Epithelial cell of esophagus (primary cell): ENCODE measurements at places on chromosomes 16 and 17.
A peak's percentile ranks its signal among the peaks of the same experiment; 100 is the strongest.

DNA sequence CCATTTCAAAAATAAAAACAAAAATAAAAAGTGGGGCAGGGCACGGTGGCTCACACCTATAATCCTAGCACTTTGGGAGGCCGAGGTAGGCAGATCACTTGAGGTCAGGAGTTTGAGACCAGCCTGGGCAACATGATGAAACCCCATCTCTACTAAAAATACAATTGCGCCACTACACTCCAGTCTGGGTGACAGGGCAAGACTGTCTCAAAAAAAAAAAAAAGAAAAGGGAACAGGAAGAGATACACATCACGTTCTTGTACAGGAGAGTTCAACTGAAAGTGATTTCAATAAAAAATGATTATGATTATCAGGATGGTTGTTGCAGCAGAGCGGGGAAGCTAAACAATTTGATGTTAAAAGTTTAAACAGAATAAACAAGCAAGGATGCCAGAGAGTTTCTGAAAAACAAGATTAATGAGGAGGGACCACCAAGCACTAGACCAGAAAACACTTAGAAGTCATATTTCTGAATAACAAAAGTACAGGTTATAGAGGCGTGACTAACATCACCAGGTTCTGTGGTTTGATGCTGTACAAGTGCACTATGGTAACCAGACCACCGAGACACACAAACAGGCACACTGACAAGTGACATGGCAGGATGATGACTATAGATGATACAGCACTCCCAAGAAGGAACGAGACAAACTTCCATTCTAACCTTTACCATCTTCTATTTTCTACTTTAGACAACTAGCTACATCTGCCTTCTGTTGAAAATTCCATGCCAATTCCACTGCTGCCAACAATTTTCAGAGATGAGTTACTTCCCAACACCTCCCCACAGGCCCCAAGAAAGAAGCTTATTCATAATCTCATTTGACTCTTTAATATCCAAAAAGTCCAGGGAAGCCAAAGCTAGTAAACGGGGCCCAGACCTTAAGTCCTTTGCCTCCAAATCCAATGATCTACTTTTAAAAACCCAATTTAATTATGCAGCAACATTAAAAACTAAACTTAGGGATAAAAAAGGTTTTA lies 11.8 kb downstream of the DNAJA2 start:
- no peak for DNase-seq

GRCh38 chr17:60594734-60595133 lies 5.3 kb upstream of the PPM1D start:
- DNase-seq: no peak

DNA sequence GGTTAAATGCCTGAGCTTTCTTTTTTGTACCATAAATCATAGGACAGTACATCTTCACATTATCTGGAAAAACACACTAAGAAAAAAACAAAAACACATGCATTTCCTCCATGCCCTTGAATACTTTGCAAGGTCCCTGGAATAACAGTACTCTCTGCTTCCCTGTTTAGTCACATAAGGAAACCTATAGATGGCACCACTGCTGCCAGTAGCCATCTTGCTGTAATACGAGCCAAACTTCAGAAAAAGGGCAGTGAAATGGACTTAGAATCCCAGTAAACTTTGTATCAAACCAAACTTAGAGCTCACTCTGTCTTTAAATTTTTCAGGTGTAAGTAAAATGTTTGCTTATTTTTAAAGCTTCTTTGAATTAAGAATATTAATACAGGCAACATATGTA lies 435.5 kb downstream of the KCNJ2 start:
- no peak for DNase-seq

DNA sequence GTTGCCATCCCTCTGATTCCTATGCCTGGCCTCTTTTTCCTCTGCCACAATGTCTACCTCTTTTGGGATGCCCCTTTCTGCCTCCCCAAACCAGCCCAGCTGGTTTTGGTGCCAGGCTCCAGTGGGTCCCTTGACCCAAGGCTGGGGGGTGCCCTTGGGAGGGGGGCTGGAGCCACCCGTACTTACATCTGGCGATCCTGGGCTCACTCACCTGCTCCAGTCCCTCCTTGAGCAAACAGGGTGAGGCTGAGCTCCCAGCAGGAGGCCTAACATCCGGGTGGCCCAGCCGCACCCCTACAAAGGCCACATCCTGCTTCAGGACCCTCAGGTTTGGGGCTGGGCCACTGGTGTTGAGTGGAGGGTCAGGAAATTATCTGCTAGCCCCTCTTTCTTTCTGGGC lies 1.2 kb downstream of the ERN2 start:
- no peak for DNase-seq

DNA sequence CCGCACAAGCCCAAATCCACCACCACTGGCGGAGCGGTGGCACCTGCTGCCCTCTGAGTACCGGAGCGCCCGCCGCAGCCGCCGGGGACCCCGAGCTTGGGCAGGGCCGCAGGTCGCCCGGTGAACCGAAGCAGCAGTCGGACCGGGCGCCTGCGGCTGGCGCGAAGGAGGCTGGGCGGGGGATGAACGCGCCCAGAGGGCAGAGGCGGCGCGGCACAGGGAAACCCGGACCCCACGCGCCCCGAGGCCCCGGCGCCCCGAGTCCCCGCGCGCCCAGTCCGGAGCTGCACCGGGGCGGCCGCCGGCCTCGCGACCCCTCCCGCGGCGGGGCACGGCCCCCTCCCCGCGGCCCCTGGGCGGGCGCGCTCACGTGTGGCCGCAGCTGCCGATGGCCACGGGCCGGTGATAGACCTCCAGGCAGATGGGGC lies 393 bp downstream of the RNF166 start:
- DNase-seq: no peak

GRCh38 chr16:720990-721764 lies at the start of gene ANTKMT:
Gene ANTKMT (plus strand): TSS chr16:721146. CDS start chr16:721275, 129 bp downstream.
- peak; percentile 88 for DNase-seq

DNA sequence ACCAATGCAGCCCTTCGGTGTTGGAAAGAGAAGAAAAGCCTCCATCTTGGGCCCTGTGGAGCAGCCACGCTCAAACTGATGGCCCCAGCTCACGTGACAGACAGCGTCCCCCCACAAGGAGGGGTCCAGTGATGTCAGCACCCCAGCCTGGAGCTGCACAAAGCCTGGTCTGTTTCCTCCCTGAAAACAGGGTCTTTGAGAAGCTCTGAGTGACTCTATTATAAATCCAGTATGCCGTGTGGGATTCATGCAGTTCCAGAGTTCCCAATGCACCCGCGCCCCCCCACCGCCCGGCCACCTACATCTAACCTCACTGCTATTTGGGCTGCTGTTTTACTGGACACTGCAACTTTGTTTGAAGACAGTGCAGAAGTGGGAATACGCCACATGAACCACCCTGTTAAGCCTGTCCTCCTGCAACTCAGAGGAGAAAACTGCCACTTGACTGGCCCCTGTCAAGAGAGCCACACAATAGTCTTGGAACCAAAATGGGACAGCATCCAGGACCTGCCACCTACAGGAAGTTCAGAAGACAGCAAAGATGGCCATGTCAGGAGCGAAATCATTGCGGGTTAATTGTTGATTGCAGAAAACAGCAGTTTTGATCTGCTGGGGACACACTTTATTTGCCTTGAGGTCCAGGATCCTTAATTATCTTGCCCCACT lies 33.1 kb downstream of the PMP22 start:
- DNase-seq: no peak

DNA sequence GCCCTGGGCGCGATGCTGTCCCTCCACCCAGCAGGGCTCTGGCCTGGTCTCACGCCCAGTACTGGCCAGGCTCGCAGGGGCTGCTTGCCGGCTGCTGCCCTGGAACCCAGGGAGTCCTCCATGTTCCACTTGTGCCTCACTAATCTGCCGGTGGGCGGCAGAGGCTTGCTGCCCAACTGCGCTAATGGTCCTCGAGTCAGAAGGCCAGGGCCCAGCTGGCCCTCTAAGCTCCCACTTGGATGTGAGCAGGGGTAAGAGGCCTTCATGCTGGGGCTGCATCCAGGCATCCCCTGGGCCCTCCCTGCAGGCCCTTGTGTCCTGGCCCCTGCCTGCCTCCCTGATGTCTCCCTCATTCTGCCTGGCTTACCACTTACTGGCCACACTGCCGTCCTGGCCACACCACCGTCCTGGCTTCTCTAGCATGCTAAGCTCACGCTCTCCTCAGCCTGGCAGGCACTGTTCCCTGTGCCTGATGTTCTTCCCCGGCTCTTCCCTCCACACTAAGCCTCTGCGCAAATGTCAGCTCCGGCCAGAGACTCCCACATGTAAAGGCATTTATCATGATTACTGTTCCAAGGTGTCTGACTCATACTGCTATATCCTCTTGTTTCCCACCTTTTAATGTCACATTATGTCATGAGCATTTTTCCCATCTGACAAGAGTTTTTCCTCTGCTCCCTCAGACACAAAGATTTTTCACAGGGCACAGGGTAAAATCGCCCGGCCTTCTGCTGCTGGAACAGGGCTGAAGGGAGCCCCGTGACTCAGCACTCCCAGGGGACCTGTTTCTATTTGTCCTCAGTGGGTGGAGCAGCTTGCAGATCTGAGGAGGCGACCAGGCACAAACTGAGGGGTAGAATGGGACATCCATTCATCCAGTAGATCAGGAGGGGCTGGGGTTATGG lies 15.9 kb downstream of the B9D1 start:
- DNase-seq: peak; percentile 65

DNA sequence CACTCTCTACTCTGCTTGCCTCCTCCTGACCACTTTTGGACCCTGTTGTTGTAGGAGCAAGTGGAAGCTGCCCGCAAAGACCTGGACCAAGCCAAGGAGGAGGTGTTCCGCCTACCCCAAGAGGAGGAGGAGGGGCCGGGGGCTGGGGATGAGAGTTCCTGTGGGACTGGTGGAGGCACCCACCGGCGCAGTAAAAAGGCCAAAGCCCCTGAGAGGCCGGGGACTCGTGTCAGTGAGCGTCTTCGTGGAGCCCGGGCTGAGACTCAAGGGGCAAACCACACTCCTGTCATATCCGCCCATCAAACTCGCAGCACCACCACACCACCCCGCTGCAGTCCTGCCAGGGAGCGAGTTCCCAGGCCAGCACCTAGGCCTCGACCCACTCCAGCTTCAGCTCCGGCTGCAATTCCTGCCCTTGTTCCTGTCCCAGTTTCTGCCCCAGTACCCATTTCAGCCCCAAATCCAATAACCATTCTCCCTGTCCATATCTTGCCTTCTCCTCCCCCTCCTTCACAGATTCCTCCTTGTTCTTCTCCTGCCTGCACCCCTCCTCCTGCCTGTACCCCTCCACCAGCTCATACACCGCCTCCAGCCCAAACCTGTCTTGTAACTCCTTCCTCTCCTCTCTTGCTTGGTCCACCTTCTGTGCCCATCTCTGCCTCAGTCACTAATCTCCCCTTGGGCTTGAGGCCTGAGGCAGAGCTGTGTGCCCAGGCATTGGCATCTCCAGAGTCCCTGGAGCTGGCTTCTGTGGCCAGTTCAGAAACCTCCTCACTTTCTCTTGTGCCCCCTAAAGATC lies 11.0 kb upstream of the PHKG2 start:
- DNase-seq: no peak

DNA sequence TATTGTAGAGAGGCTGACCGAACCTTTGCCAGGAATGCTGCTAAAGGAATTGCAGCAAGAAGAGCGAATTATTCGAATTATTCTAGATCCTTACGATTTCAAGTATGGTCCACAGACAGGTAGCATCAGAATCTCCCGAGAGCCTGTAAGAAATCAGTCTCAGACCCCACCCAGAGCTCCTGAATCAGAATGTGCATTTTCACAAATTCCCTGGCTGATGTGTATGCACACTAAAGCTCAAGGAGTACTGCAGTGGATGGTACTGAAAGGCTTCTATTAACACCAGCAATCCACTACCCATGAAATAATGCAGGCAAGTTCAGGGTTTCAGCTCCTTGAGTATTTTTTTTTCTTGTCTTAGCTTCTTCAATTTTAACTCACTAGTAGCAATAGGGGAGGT lies 49.4 kb downstream of the ZZEF1 start:
- DNase-seq: no peak

DNA sequence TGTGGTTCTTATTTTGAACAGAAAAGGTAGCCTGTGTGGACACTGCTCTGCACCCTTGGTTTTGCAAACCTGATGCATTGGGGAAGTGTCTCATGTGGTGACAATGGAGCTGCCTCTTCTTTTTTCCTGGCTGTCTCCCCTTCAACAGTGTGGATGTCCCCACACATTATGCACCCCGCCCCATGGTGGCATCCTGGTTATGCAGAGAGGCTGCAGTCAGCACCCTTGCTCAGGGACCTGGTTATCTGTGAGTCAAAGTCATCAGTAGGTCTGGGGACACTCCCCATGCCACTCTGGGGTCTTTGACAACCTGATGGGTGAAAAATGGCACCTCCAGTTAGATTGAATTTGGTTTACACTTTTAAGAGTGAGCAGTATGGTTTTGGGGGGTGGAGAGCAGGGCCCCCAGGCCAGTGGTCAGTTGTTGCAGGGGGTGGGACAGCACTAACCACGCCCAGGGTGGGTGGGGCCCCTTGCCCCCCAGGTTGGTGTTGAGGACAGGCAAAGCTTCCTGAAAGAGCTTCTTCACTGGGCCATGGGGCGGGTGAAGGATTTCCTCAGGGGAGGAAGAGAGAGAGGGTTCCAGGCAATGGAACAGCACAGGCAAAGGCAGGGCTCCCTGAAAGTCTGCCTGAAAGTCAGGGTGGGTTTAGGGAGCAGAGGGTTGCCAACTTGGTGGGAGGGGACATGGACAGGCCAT lies 24.6 kb upstream of the KCNJ12 start:
- DNase-seq: no peak

- peak; percentile 32 for DNase-seq
Observed at GRCh38 chr17:63086483-63087185, 120.6 kb downstream of the TANC2 start.

- DNase-seq: no peak
Observed at GRCh38 chr17:27572665-27573064, 58.3 kb upstream of the LGALS9 start.

DNA sequence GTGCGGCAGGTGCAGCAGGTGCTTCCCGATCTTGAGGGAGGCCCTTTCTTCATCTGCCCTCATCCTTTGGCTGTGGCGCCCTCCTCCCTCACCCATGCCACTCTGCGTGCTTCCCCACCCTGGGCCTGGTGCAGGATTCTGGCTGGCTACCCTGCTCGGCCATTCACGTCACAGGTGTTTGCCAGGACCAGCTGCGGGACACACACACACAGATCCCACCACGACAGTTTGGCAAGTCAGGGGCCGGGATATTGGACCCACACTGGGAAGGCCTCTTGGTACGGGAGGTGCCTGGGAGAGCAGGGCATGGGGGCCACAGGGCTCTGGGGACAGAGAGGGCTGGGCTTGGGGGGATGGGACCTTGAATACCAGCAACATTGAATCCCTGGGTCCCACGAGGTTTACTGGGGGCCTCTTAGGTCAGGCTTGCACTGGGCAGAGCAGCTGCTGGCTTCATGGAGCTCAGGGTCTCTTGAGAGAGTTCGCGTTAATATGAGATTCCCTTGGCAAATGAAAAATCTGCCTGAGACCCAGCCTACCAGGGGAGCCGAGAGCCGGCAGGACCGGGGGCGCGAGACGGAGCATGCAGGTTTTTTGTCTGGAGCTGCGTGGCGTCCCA lies 15.1 kb downstream of the ADCY7 start:
- no peak for DNase-seq

DNA sequence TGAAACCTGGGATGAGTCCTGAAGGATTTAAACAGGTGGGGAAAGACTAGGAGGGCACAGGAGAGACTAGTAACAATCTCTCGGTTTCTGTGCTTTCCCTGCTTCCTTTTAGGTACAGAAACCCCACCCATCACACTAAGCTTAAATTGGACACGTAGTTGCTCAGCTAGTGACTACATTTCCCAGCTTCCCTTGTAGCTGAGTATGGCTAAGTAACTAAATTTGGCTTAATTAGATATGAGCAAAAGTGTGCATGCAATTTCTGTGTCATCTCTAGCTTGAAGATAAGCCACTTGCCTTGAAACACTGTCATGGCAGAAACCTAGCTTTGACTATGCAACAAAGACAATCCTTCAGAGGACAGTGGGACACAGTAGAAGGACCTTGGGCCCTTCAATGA lies 36.5 kb downstream of the CACNG1 start:
- DNase-seq: no peak

GRCh38 chr17:70365091-70365583 lies 195.8 kb downstream of the KCNJ2 start:
- DNase-seq: no peak
